ENCODE measurements at places on chromosomes 12 and 14.

GRCh38 chr12:45575823-45576475 is 153.6 kb upstream of the ARID2 start:
- no peak for DNase-seq

DNA sequence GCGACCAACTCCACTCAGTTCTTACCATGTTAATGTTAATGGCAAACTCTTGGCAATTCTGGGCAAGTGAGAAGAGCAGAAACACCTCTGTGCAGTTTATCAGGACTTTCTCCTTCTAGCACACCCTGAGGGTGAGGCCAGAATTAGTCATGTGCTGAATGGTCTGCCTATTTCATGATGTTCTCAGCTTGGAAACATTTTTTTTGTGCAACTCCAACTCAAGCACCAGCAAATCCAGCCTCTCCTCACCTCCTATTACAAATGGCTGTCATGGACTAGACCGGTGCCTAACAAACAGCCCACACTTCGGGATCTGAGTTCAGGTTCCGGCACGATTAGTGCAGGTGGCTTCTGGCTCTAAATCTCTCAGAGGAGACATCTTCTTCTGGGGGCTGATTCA is 246.0 kb downstream of the ZFP36L1 start:
- DNase-seq = no peak

- peak; percentile 62 for DNase-seq
Measured at GRCh38 chr14:50018201-50018932, 98.0 kb downstream of the VCPKMT start.

- DNase-seq = no peak
Measured at GRCh38 chr12:90979951-90980350, 24.8 kb downstream of the EPYC start.

GRCh38 chr14:59301354-59301753 is 112.9 kb downstream of the DAAM1 start:
- no peak for DNase-seq

DNA sequence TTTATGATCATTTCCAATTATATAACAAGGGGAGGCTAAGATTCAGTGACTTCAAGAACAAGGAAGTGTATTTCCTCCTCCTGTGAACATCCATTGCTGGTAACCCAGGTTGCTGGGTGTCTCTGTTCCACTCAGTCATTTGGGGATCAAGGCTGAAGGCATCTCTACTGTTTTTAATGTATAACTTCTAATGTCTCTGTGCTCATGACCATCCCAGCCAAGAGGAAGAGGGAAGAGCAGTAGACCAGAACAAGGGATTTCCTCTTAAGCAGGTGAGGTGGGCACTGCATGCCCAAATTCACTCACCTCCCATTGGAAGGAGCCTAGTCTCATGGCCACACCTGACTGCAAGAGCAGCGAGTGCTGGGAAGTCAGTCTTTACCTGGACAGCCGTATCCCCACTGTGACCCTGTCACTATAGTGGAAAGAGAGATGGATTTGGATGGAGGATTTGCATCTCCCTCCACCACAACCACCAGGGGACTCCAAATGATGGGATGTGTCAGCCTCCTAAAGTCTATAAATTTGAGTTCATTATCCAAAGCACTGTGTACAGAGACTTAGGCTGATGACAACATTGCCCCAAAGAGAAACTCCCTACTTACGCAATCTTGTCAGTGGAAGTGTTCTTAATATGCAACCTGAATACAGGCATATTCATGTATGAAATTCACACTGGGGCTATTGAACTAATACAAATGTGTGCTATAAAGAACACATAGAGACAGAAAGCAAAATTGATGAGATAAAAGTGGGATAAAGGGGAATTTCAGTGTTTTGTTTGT is 368.7 kb downstream of the TMEM132D start:
- DNase-seq = no peak

DNA sequence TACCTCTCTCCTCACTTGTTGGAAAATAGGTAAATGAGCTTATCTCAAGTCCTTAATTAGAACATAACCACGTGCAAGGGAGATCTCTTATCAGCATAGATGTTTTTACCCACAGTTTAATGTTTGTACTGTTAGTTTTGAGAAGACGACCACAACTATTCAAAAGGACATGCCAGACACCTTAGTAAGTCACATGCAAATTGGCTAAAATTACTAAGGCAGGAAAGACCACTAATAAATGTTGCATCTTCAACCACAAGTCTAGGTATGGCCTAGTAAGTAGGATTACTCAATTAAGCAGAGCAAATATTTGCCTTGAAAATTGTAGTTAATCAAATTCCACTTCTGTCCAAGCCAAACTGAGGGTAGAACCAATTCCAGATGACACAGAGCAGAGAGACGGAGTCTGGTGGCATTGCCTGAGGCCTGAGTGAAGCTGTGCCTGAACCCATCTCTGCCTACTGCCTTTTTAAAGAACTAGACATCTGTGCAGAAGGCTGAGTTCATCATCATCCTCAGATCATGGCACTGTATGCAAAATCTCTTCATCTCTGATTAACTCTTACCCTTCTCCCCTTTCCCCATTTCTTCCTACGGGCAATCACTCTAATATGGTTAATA is 29.7 kb upstream of the CHST11 start:
- DNase-seq = no peak

GRCh38 chr12:43378448-43378847 is 173.6 kb downstream of the ADAMTS20 start:
- no peak for DNase-seq

DNA sequence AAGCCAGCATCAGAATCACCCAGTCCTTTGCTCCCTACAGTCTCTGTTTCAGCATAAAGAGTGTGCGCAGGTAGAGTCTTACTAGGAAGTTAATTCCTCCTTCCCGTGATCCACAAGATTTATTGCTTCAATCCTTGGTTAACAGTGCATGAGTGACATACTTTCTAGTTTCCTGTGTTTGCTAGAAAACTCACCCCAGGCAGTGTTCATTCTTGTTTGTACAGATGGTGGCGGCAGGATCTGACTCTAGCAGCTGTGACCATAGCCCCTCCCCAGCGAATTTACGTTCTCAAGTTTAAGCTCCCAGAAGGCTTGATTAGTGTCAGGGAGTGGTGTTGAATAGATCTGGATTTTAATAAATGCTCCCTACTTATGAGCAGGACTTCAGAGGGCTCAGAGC is 75.9 kb upstream of the ANO2 start:
- DNase-seq = no peak

- DNase-seq = no peak
Measured at GRCh38 chr14:28630100-28630499, 136.5 kb upstream of the FOXG1 start.

- DNase-seq = no peak
Measured at GRCh38 chr12:88662961-88663360, 82.7 kb upstream of the KITLG start.

GRCh38 chr14:67482231-67483164 is 6.0 kb downstream of the TMEM229B start:
- no peak for DNase-seq

DNA sequence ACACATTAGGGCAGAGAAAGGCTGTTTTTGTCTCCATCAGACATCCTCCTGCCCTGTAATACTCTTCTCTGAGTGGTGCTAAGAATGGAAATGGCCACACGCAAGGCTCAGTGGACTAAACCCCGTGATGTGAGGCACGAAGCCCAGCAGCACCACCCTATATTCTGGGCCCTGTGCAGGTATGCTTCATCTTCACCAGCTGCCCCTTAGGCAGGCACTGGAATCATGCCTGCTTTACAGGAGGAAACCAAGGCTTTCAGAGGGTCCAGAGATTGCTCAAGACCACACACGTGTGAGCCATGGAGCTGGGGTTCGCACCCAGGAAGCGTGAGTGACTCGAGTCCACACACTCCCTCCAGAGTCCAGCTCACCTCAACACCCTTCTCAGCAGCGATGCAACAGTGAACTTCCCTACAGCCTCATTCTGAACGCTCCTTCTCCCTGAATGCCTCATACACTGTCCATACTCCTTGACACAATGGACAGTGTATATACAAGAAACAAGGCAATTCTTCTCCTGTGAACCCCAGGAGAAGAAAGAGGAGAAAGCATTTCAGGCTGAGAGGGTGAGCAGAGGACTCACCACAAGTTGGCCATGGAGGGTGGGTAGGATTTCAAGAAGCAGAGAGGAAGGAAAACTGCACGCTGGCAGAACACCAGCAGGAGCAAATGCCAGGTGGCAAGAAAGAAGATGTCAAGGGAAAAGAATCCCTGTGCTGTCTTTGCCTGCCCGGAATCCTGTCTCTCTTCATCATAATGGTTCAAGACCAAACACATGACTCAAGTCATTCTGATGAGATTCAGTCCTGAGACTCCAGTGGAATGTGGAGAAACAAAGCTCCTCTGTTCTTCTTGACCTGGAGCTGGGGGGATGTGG is 39.1 kb downstream of the NT5DC3 start:
- DNase-seq = no peak
